ENCODE measurements at places on chromosomes 12 and 14.

DNA sequence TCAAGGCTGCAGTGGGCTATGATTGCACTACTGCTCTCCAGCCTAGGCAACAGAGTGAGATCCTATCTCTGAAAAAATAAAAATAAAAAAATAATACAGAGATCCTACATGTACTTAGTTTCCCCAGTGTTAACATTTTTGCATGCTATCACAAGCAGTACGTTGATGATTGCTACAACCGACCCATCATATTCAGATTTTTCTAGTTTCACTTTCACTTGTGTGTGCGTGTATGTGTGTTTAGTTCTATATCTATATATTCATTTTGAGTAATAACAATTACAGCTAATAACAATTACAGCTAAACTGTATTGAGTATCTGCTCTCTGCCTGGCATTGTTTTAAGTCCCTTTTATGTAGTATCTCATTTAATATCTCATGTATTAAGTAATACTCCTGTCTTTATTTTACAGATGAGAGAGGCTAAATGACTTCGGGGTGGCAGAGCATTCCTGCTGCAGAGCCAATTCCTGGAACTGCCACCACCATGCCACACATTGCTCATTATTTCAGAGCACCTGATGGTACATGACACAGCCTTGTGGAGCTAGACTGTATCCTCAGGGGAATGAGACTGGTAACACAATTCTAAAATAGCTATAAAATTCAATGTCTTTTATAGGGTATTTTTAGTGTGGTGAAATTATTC is 153.1 kb downstream of the BCAT1 start:
- DNase-seq, result no peak

- DNase-seq, result no peak
These were observed 3.2 kb upstream of the NUMB start for GRCh38 chr14:73461478-73462047.

DNA sequence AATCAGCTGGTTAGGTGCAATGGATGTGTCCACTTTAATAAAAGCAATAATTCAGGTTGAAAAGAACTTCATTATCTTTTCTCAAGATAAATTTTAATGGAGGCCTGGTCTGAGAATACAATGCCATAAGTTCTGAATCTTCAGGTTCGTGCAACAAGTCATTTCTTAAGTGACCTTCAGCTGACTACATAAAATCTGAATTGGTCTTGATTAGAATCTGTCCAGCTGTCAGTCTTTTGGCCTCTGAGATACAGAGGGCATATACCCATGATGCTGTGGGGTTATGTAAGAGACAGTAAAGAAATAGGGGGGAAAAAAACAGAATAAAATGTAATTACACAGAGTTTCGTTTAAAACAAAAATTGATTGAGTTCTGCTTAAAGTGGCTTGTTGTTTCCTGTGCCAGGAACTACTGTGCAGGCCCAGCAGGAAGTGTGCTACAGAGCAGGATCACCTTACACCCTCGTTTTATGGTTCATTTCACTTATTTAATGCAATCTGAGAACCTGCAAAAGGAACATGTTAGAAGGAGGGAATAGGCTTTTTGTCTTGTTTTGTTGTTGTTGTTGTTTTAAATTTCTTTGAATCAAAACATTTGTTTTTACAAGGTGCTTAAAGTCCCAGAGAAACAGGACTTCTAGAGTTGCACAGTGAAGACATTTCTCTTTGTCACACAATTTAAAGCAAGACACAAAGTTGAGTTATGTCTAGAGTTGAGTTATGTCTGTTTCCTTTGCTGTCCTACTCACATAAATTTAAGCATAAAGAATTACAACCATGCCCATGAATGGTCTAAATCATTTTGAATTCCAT is 64.2 kb downstream of the LGR5 start:
- DNase-seq, result no peak

DNA sequence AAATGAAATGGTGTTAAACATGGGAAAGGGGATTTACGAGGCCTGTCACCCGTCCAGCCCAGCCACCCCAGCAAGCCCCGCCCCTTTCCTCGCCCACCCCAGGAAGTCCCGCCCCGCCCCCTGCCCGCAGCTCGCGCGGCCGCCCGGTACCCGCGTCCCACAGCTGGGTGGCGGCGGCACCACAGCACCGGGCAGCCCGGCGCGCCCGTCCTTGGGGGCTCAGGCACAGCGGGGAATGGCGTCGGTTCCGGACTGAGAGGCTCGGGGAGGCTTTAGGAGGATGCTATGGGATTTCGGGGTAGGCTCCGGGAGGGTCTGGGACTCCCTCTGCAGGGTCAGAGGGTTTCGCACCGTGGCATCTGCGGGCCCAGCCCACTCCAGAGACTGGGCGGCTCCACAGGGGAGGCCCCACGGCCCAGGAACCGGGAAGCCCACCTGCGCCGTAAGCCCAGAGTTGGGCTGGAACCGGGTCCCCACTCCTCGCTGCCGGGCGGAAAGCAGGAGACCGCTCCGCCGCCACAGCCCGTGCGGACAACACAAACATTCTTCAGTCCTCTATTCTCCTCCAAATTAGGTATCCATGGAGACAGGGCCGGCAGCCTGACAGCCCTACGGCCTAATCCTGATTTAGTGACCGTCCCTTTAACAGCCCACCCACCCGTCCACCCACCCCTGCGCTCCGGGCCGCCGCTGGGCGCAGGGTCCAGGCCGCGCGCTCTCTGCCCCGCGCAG is 1.4 kb downstream of the FIGNL2 start:
- peak; percentile 7 for DNase-seq

DNA sequence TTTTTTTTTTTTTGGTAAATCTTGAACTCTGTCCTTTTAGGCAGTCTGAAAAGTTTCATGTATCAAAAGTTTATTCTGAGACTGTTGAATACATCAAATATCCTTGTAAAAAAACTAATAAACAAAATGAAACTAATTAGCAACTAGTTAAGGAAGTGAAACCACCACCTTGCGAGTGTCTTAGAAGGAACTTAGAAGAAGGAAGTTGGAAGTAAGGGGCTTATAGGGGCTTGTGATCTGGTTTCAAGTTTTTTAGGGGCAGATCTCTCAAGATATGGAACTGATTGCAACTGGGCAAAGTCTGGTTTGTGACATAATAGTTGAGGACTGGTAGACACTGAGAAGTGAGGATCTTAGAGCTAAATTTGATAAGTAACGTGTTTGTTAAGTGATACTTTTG is 748.8 kb downstream of the C12orf50 start:
- DNase-seq, result no peak

GRCh38 chr14:65483647-65484046 is 71.1 kb downstream of the FUT8 start:
- no peak for DNase-seq

GRCh38 chr12:66051361-66051760 is 79.2 kb downstream of the LLPH start:
- no peak for DNase-seq

DNA sequence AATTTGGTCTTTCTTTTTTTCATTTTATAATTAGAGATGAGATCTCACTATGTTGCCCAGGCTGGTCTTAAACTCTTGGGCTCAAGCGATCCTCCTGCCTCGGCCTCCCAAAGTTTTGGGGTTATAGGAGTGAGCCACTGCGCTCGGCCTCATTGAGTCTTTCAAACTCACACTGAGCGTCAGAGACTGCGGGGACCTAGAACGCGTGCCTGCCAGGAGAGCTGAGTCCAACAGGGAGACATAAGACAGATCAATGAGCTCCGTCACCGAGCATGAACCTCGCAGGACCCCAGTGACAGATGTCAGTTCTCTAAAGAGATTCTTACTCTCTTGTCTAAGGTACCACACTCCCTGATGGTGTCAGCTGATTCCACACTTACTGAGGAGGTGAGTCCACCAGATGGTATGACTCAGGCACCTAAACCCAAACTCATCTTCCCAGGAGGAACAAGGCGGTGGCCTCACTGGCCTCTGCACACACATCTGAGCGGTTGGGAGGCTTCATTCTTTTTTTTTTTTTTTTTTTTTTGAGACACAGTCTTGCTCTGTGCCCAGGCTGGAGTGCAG is 58.9 kb downstream of the CCDC88C start:
- DNase-seq, result no peak

DNA sequence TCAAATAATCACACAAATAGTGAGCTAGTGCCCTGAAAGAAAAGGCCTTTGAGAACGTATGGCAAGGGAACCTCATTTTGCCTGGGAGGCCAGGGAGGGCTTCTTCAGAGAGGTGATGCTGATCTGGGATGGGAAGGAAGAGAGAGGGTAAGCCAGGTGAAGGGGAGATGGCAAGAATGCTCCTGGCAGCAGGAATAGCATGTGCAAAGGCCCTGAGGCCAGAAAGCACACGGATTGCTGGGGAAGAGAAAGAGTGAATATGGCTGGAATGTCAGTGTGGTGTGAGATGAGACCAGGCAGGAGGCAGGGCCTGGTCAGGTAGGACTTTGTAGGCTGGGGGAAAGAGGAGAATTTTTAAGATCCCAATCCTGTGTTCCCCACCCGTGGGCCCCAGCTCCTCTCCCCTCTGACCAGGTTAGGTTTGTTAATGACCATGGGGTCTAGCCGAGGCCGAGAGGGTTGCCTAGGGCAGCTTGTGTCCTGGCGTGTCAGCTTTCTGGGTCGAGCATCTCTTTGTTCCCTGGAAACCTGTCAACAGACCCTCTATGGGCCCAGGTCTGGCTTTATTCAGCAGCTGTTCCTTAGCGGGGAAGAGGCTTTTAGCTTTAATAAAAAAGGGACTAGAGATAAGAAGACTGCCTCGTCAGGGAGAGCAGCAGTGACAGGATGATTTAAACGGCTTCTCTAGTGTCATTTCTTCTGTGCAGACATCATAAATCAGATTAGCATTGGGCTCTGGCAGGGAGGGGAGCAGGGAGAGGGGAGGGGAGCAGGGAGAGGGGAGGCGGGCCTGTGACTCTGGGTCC is 123.4 kb downstream of the ADCK1 start:
- DNase-seq, result no peak

DNA sequence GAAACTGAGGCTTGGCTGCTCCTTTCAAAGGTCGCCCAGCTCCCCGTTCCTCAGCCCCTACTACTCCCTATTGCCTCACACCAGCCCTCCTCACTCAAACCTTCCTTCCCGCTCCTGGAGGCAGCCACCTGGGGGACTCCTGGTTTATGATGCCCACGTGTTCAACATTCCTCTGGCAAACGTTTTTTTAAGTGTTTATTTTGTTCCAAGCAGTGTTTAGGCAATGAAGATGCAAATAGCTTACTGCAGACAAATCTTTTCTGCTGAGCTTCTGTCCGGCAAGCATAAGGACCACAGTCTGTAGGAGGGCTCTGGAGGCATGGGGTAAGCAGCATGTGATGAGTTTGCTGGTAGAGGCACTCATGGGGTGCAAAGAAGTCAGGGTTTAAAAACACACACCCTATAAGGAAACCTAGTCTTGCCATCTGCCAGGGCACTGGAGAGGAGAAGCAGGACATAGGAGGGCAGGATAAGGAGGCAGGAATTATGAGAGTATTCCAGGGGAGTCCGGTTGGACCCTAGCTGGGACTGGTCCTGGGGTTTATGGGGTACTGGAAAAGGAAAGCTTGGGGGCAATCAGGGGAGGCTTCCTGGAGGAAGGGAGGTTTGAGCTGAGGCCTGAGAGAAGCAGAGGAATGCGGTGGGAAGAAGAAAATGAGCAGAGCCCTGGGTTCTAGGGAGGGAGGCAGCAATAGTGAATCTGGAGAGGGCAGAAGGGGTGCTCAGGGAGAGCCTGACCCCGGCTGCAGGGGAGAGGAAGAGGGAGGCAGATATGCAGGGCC is 123.3 kb downstream of the NCOR2 start:
- no peak for DNase-seq

GRCh38 chr12:27521066-27521465 is 2.9 kb upstream of the PPFIBP1 start:
- no peak for DNase-seq

GRCh38 chr14:55654243-55654642 is 74.2 kb downstream of the KTN1 start:
- DNase-seq, result no peak

GRCh38 chr12:62484233-62484632 is 17.6 kb downstream of the MON2 start:
- DNase-seq, result no peak

DNA sequence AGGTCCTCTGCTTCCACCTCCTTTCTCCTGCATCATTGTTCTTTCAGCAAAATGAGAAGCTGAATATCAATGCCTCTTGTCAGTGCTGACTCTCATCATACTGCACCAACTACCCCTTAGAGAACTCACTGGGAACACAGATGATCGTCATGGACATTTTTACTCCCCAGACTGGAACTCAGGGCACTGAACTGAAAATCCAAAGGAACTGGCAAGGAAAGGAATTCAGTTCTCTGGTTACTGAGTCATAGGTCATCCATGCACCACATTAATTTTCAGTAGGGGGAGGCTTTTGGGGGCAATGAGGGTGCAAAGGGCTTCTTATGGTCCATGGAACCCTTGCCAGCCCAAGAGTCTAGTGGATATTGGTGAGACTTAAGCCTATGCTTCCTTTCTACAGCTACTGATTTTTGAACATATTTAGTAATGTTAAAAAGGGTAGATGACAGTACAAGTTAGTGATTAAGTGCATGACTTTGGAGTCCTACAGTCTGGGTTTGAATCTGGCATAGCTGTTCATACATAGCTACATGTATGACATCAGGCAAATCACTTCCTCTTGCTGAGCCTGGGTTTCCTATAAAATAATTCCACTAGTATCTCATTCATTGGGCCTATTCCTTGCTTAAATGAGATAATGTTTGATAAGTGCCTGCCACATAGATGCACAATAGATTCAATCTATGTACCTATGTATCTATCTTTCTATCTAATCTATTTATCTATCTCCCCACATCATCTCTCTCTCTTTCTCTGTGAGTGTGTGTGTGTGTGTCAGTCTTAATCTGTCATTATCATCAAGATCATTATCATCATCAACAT is 29.2 kb downstream of the BBS10 start:
- DNase-seq, result no peak

- DNase-seq, result no peak
These were observed 4.8 kb downstream of the ITGA7 start for GRCh38 chr12:55702861-55703260.

- no peak for DNase-seq
These were observed 162.2 kb downstream of the STXBP6 start for GRCh38 chr14:24887623-24888304.

DNA sequence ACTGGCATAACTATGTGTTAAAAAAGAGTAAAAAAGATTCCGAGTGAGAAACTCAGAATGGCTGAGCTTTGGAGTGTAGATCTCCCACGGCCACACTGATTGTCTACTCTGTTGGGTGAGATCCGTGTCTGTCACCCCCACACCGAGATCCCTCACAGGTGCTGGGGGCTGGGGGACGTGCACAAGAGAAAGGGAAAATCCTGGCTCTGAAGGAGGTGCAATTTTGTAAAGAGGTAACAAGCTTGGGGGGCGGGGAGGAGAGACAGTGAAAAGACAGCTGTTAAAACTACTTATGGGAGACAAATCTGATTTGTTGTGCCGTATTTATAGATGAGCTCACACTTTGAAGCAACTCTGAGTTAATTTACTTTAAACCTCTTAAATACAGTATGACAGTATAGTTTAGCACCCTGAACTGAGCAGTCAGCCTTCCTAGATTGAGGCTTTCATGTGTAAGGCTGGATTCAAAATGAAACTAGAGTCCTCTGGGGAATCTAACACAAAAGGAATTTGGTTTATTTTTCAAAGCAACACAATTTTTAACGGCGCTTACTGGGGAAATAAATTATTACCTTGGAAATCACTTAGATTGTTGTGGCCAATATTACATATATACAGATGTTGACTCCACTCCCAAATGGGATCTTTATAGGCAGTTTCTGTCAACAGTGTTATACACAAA is 167.4 kb upstream of the RGS6 start:
- DNase-seq, result no peak

GRCh38 chr12:69966409-69966808 is 141.4 kb downstream of the MYRFL start:
- no peak for DNase-seq

Data from midbrain (tissue), 1 donor.